AG08396 (cell line): ENCODE measurements at places on chromosomes 7 and 10.
A peak's percentile ranks its signal among the peaks of the same experiment; 100 is the strongest.

- DNase-seq = peak; percentile 49
These were observed 458.6 kb upstream of the KLF6 start for GRCh38 chr10:4243651-4244050.

DNA sequence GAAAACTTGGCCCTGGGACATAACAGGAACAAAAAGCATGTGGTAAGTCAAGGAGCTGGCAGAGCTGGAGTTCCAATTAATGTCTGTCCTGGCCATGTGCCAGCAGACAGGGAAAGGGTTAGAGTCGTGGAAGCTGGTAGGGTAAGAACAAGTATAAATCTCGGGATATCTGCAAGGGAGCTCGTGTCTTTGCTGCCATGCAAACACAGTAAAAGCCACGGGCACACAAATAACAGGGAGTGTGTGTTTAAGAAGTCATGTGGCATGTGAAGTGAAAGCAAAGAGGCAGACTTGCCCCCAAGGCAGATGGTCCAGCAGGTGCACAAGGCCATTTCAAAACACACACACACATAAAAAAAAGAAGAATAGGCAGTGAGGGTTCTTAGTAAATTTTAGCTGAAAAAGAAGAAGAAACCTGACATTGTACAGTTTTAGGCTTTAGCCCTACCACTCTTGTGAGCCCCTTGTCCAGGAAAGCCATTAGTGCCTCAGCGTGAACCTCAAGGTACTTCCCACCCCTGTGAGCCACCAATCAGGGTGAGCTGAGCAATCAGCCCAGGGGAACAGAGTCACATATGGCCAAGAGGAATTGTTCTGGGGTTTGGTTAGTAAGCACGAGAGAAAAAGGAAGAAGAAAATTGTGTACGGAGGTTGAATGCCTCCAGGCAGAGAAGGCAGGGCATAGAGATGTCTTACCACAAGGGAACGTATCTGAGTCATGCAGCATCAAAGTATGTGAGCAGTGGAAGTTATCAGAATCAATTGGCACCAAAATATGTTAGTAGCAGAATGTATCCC, 32.8 kb upstream of the ARHGAP12 start:
- DNase-seq = no peak

GRCh38 chr7:12030116-12030515, 181.0 kb upstream of the TMEM106B start:
- DNase-seq = peak; percentile 8

DNA sequence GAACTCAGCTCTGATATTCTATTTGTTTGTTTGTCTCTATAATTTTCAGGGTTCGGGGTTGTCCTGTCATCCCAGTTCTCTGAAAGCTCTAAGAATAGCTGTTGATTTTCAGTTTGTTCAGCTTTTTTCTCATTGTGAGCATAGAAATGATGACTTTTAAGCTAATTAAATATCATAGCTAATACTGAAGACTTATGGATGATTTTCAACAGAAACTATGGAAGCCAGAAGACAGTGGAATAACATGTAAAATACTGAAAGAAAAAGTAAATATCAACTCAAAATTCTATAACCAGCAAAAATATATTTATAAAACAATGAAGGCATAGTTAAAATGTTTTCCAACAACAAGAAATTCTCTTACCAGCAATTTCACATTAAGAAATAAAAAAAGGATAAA, 96.4 kb upstream of the ETV1 start:
- no peak for DNase-seq

DNA sequence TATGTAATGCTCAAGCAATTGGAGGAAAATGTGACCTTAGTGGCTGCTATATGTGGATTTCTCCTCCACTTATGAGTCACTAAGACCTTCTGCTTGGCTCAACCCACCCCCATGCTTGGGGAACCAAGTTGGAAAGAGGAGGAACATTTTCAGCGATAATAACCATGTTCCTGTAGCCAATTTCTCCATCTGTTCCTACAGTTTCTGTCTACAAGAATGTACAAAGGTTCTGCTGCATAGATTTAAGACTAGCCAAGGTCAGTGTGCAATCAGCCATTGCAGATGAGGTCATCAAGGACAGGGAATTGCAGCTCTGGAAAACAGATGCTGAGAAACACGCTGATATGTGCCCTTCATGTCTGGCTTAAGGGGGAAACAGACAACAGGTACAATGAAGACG, 5.6 kb upstream of the NRCAM start:
- no peak for DNase-seq

DNA sequence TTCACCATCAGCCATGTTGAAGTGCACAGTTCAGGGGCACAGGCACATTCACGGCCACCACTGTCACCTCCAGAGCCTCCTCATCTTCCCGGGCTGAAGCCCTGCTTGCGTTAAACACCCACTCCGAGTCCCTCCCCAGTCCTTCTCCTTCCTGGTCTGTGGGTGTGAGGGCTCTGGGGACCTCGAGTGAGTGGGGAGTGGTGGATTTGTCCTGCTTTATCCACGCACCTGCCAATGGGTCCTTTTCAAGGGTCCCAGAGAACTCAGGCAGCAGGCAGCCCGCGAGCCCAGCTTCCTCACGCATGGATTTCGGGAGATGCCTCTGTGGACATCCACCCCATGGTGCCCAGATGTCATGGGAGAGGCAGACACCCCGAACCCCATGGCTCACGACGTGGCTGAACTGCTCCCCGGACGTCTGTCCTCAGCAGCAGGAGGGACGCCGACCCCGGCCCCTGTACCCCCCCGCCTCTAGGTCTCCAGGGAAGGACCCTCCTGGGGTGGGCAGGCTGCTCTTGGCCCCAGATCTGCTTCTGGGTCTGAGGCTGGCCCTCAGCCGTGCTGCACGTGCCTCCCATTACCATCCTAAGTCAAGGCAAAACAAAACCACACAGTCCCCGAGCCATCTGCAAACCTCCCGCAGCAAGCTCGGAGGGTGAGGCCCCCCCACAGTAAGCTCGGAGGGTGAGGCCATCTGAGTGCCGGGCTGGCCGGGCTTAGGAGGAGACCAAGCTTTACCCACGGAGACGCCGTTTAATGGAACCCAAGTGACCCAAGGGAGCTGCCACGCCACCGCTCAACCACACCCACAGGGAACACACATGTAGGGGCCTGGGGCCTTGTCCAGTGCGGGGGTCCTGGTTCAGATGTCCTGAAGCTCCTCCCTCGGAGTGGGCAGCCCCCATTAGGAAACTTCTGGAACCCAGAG, 9.0 kb downstream of the CYP2W1 start:
- no peak for DNase-seq

DNA sequence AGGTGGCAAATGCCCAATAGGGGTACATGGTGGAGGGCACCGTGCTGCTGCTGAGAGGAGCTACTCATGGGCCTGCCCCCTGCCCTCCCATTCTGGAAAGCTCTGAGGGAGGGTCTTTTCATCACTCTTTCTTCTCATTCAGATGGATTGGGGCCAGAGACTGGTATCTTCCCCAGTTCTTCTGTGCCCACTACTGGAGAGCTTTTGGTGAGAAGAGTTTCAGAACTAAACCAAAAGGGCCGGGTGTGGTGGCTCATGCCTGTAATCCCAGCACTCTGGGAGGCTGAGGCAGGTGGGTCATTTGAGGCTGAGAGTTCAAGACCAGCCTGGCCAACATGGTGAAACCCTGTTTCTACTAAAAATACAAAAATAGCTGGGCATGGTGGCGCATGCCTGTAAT, 12.5 kb downstream of the ADRA2A start:
- DNase-seq = no peak
